Breast epithelium (tissue), 4 donors: ENCODE measurements at places on chromosomes 4 and X. TPM values are rescaled to one million over a fixed set of nuclear protein-coding genes. Genes with fewer than 3 reads are reported as not detected.

Gene UCP1
- 0.29 TPM for total RNA-seq

DNA sequence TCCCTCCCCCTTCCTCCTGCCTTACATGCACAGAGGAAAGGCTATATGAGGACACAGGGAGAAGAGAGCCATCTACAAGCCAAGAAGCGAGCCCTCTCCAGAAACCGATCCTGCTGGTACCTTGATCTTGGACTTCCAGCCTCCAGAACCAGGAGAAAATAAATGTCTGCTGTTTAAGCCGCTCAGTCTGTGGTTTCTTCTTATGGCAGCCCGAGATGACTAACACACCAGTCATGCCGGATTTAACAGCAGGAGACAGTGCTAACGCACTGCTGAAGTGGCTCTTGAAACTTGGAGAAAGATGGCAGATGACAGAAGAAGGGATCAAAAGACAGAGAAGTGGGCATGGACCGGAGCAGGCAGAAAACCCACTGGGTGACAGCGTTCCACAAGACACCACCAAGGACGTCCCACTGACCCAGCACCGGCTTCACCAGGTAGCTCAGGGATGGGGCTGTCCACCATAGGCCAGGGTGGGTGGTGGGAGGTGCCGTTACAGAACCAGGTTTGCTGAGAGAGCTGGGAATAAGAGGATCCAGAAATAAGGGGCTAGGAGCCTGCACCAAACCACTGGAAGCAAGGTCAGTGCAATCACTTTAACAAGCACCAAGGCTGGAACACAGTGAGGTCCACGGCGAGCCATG lies 6.2 kb upstream of the MAN2B2 start:
- no peaks in the 10 kb centered on the region for H3K36me3 ChIP-seq
- peaks cover 6% of the 10 kb centered on the region for H3K4me1 ChIP-seq
- peaks cover 15% of the 10 kb centered on the region for H3K27me3 ChIP-seq
- DNase-seq, result no peak
- no peak overlapping the region for H3K4me3 ChIP-seq

Gene BLTP1
- total RNA-seq, result 160 TPM

DNA sequence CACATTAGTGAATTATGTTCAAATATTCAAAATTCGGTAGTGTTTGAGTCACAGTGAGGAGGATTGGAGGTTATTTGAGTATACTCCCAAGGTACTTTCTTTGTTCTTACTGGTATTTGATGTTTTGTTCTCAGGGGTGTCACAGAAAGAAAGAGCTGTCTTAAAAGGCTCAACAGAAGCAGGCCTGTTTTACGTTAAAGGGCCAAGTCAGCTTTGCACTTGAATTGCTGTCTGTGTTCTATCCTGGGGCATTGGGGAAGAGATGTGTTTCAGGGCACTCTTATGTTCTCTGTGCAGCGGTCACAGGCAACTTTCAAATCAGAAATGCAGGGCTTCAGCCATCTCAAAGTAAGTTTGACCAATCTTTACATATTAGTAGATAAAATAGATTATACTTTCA lies 1113.1 kb upstream of the LCORL start:
- no peaks in the 10 kb centered on the region for H3K27me3 ChIP-seq
- H3K4me1 ChIP-seq, result no peaks in the 10 kb centered on the region
- DNase-seq, result no peak
- H3K27ac ChIP-seq, result no peak overlapping the region
- no peak overlapping the region for H3K4me3 ChIP-seq

- DNase-seq, result no peak
- no peak overlapping the region for H3K4me3 ChIP-seq
- no peaks in the 10 kb centered on the region for H3K4me1 ChIP-seq
- H3K36me3 ChIP-seq, result no peaks in the 10 kb centered on the region
- H3K27ac ChIP-seq, result no peak overlapping the region
Measured at GRCh38 chr4:44326741-44327140, 121.9 kb downstream of the KCTD8 start.

Gene FLNA
- total RNA-seq, result 416 TPM

Gene SPOCK3
- 2.8 TPM for total RNA-seq

DNA sequence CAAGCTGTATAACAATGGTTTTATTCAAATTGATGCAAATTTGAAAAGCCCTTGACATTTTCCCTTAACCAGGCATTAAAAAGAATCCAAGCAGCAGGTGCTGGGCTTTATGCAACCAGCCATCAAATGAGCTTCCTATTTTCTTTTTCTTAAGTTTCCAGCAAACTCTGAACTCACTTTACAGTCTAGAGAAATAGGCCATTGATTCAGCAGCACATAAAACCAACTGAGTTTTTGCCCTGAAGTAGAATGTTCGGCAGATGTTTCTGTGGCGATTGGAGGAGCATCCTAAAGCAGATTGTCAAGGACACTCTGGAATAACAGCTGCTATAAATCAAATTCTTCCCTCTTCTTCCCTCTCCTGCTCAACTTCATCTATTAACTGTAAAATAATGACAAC lies 582.8 kb upstream of the CPEB2 start:
- no peak overlapping the region for H3K27ac ChIP-seq
- DNase-seq, result no peak
- H3K4me3 ChIP-seq, result no peak overlapping the region
- H3K27me3 ChIP-seq, result no peaks in the 10 kb centered on the region
- no peaks in the 10 kb centered on the region for H3K4me1 ChIP-seq

GRCh38 chr4:5019274-5019673 lies at the start of gene CYTL1:
Gene CYTL1 (minus strand): TSS chr4:5019458. CDS start chr4:5019445, 13 bp downstream.
- no peak within 1 kb of the TSS for H3K27ac ChIP-seq
- no peaks in the 10 kb centered on the region for H3K36me3 ChIP-seq
- H3K27me3 ChIP-seq, result no peaks in the 10 kb centered on the region

DNA sequence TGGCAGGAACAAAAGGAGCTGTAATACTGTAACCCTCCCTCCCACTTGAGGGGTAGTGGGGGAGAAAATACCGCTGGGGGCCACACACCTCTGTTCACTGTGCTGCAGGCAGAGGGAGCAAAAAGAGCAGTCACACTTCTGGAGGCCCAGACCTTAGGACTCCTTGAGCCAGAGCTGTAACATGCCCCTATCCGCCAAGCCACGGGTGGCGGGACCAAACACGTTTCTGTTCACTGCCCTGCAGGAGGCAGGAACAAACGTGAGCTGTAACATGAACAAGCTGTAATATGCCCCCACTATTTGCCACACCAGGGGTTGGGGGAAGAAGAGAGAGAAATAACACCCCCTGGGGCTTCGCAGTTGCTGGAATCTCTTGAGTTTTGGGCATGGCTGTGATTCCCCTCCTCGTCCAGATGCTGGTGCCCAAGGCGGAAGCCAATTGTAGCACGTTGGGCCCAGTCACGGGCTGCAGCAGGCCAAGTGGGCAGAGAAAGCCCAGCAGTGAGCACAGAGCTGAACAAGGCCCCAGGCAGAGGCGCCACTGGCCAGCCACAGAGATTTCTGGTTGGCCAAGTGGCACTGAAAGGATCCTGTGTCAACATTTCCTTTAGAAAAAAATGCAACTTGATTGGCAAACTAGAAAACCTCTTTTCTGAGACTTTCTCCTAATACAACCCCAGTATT lies 509.7 kb downstream of the INPP4B start:
- H3K27ac ChIP-seq, result no peak overlapping the region
- H3K27me3 ChIP-seq, result no peaks in the 10 kb centered on the region
- H3K4me3 ChIP-seq, result no peak overlapping the region
- H3K4me1 ChIP-seq, result no peaks in the 10 kb centered on the region
- no peak for DNase-seq

GRCh38 chrX:135185795-135186443 lies 14.7 kb upstream of the CT55 start:
- H3K4me1 ChIP-seq, result no peaks in the 10 kb centered on the region
- H3K36me3 ChIP-seq, result no peaks in the 10 kb centered on the region
- H3K27me3 ChIP-seq, result no peaks in the 10 kb centered on the region
- H3K4me3 ChIP-seq, result no peak overlapping the region

- no peaks in the 10 kb centered on the region for H3K36me3 ChIP-seq
- no peak overlapping the region for H3K27ac ChIP-seq
- DNase-seq, result no peak
- H3K4me1 ChIP-seq, result no peaks in the 10 kb centered on the region
Measured at GRCh38 chrX:39377773-39378172, 576.5 kb downstream of the MID1IP1 start.

Gene ASB12
- not detected for total RNA-seq

Gene CITED1
- total RNA-seq, result 0.32 TPM

DNA sequence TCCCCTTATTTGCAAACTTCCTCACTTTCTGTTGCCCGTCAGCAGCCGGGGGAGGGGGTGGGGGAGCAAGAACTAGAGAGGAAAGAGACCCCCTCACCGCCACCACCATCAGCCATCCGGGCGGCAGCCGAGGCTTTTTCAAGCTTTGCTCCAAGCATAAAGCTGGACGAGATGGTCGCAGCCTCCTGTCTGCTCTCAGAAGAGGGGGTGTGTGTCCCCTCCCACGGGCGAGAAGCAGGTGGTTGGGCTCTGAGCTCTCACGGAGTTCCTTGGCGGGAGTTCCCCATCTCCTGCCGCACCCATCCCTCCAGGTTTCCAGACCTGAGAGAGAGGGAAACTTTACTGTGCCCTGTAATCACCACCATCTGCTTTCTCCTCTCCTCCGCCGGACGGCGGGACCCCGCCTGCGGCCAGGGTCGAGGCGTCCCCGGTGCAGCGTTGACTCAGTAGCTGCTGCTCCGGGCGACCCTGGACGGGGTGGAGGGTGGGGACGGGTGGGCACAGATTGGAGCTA lies 4.7 kb upstream of the ARX start:
- no peaks in the 10 kb centered on the region for H3K4me1 ChIP-seq
- peaks cover 9% of the 10 kb centered on the region for H3K27me3 ChIP-seq
- DNase-seq, result no peak
- H3K27ac ChIP-seq, result no peak overlapping the region

- H3K4me3 ChIP-seq, result no peak overlapping the region
- H3K27me3 ChIP-seq, result no peaks in the 10 kb centered on the region
- H3K36me3 ChIP-seq, result no peaks in the 10 kb centered on the region
- peak overlapping the region; percentile 2 for H3K27ac ChIP-seq
- no peak for DNase-seq
- H3K4me1 ChIP-seq, result peaks cover 4% of the 10 kb centered on the region
Measured at GRCh38 chr4:76987153-76987591, 37.6 kb downstream of the SEPTIN11 start.

DNA sequence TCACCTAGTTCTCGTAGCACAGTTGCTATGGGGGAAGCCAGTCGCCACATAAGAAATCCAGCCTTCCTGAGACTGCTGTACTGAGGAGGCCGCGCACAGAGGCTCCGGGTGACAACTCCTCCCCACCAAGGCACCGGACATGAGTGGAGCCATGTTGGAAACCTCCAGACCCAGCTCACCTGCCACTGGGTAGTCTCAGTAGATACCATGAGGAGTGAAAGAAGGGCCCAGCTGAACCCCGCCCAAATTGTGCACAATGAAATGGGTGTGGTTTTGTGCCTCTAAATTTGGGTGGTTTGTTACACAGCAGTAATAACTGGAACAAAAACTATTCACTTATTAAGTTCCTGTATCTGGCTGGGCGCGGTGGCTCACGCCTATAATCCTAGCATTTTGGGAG lies 198.7 kb downstream of the BCOR start:
- peaks cover 6% of the 10 kb centered on the region for H3K4me1 ChIP-seq
- no peaks in the 10 kb centered on the region for H3K27me3 ChIP-seq
- no peak overlapping the region for H3K27ac ChIP-seq
- no peak for DNase-seq
- no peaks in the 10 kb centered on the region for H3K36me3 ChIP-seq

Gene GATB
- 26.6 TPM for total RNA-seq

Gene NHSL2
- total RNA-seq, result 9.2 TPM

GRCh38 chr4:149223659-149224058 lies 592.0 kb downstream of the IQCM start:
- H3K27me3 ChIP-seq, result no peaks in the 10 kb centered on the region
- no peaks in the 10 kb centered on the region for H3K4me1 ChIP-seq
- no peak for DNase-seq
- H3K36me3 ChIP-seq, result no peaks in the 10 kb centered on the region
- no peak overlapping the region for H3K4me3 ChIP-seq
- no peak overlapping the region for H3K27ac ChIP-seq

- H3K4me3 ChIP-seq, result no peak overlapping the region
- H3K36me3 ChIP-seq, result no peaks in the 10 kb centered on the region
- H3K27ac ChIP-seq, result no peak overlapping the region
- no peaks in the 10 kb centered on the region for H3K27me3 ChIP-seq
Measured at GRCh38 chr4:106893395-106893881, 142.7 kb downstream of the DKK2 start.

- DNase-seq, result no peak
- H3K27me3 ChIP-seq, result no peaks in the 10 kb centered on the region
- H3K4me1 ChIP-seq, result no peaks in the 10 kb centered on the region
- no peaks in the 10 kb centered on the region for H3K36me3 ChIP-seq
- H3K27ac ChIP-seq, result peak overlapping the region; percentile 97
- peak overlapping the region; percentile 87 for H3K4me3 ChIP-seq
Measured at GRCh38 chr4:1871471-1872021, 353 bp downstream of the NSD2 start.

DNA sequence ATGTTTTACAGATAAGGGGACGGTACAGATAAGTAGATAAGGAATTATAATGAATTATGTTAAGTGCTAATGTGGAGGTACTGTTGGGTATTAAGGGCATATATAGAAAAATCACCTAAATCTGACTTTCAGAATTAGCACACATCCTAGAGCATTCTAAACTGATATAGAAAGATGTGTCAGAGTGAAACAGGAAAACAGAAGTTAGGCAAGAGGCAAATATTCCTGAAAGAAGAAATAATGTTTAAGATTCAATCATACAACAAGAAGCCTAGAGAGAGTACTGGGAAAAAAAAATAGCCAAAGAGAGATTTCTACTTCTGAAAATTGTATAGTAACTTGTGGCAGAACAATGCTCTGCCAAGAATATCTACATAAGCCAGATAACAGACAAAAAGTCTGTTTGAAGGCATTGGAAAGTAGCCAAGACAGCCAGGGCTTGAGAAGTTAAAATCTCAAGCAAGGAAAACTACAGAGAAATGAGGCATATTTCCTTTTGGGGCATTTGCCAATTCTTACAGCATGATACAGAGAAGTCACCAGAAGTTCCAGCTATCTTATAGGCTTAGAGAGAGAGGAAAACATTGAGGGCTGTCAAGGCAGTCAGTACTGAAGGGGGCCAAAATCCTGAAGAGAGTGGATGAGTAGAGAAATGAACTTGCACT lies 646.0 kb downstream of the RPA4 start:
- H3K4me3 ChIP-seq, result no peak overlapping the region
- no peak for DNase-seq
- H3K27me3 ChIP-seq, result no peaks in the 10 kb centered on the region
